ENCODE measurements at places on chromosomes 2 and 18.

- peak; percentile 88 for DNase-seq
These were observed 26.4 kb downstream of the EML4 start for GRCh38 chr2:42195559-42195958.

GRCh38 chr2:205511221-205511620, 171.1 kb upstream of the NRP2 start:
- DNase-seq, result no peak

DNA sequence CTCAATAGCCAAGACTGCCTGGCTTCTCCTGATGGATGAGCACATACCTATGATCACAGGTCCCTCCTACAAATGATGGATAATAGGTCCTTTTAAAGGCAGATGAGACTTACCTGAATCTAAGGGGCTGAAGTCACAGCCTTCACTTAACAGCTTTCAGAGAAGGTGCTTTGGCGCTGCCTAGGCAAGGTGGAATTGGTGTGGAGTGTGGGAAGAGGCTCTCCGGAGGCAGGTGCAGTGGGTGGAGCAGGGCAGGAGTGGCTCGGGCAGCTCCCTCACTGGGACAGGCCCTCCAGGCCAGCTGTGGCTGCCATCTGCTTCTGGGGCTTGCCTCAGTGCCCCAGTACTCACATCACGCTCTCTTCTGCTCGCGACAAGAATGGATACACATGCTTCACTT, 99.0 kb upstream of the TPO start:
- no peak for DNase-seq

DNA sequence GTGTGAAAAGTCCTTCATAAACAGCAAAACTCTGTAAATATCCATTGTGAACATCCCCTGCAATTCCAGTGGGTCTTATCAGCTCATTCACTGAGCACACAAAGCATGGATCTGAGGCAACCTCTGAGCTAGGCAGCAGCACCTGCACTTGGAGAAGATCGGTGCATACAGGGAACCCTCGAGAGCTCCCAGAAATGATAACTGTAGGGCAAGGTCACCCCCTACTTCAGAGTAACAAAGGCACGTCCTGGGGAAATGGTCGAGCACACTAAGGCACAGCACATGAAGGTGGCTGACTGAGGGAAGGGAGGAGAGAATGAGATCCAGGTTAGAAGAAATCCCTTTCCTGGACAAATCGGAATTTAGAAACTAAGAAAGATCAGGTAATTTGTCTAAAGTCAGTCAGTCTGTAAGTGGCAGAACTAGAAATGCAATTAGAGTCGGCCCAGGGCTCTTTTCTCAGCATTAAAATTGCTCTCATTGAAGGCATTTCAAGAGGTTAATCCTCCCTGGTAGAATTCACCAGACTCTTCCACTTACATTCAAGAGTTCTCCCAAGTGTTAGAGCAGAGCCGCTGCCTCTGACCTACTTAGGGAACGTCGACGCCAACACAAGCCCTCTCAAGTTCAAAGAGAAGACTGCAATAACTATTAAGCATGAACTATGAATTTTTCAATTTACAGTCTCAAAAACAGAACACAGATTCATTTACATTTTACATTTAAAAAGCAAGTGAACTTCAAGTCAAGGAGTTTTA, 45.9 kb downstream of the PXDN start:
- no peak for DNase-seq

GRCh38 chr18:58866773-58867150, 2.1 kb downstream of the ZNF532 start:
- DNase-seq, result no peak

DNA sequence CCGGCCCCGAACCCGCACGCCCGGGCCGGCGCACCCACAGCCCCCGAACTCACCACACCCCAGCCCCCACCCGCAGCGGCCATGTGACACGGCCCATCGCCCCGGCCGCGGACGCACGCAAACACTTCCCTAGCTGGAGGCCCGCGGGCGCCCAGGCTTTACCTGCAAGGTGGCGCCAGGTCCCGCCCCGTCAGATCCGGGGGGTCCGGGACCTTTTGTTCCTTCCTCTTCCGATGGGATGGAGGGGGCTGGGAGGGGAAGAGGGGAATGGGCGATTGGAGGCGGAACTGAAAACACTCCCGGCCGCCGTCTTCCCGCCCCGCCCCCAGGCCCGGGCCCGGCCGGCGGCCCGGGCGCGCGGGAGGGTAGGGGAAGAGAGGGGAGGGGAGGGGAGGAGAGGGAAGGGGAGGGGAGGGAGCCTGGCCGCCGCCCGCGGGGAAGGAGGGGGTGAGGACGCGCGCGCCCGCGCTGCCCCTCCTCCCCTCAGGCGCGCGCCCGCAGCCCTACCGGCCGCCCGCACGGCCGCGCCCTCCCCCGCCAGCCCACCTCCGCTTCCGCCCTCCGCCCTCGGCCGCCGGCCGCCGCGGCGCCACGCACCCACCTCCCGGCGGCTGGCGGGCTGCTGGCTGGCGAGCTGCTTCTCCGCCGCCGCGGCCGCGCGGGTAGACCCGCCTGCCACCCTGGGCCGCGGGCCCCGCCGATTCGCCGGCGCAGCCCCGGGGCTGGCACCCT, at the start of gene SMAD2:
TSS of gene SMAD2 (minus strand) at position 461 of the 732 bp plus-strand sequence. CDS start 33,903 bp downstream, outside the sequence.
- DNase-seq, result peak; percentile 69

- no peak for DNase-seq
These were observed 32.7 kb upstream of the SERTAD2 start for GRCh38 chr2:64686283-64686956.

DNA sequence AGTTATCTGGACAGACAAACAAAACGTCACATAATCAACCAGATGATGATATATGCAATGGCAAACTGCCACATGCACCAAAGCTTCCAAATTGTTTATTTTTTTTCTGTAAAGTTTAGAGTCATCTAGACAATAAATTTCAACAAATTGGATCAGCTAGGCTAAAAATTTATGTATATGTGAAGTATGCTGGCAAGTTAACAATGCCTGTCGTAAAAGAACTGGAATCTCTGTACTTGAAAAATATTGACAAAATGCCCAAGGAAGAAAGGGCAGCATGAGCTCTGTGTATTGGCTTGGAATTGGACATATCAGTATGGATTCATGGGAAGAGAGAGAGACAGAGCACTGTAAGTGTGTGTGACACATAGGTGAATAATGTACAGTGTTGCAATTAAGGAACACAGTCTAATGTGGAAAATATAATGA, 309.8 kb downstream of the ERBB4 start:
- no peak for DNase-seq

DNA sequence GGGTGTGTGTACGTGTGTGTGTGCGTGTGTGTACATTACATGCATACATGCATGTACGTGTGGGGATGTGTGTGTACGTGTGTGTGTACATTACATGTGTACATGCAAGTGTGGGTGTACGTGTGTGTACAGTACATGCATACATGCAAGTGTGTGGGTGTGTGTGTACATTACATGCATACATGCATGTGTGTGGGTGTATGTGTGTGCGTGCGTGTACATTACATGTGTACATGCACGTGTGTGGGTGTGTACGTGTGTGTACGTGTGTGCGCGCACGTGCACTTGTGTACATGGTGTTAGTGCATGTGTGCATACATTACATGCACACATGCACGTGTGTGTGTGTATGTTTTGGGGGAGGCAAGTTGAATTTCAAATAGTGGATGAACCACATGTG, 300.6 kb downstream of the CELF4 start:
- DNase-seq, result no peak

DNA sequence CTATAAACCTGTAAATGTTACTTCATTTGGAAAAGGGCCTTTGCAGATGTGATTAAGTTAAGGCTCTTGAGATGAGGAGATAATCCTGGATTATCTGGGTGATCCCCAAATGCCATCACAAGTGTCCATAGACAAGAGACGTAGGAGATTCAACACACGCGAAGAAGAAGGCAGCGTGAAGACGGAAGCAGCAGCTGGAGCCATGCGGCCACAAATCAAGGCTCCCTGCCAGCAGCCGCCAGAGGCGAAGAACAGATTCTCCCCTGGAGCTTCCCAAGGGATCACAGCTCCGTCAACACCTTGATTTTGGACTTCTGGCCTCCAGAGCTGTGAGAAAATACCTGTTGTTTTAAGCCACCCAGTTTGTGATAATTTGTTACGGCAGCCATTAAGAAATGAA, 11.0 kb upstream of the VAPA start:
- DNase-seq, result no peak

DNA sequence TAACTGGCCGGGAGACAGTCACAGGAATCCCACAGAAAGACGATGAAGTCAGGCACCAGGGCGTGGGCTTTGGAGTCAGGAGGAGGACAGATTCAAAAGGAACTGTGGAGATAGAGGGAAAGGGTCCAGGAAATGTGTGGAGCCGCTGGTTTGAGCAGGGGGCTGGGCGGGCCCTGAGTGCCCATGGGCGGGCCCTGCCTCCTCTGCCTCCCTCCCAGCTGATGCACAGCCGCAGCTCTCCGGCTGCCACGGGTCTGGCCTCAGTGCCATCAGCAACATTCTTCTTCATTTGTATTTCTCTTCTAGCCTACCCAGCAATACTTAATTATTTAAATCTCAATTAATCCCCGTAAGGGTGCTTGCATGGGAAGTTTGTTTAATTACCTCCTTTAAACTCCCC, 432.3 kb downstream of the NBAS start:
- no peak for DNase-seq

DNA sequence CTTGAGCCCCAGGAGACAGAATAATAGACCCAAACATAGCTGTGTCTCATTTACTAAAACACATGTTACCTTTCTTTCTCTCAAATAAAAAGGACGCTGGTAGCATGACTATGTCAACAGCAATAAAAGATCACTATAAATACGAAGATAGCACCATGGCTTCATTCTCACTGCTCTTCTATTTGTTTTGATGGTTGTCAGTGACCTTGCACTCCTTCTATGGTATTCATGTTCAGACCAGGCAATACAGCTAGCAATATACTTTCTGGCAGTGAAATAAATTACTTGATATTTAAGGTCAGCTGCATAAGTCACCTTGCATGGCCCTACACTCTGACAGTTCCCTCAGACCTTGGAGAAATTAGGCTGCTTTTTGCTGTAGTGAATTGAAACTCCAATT, 263.2 kb upstream of the CDH7 start:
- no peak for DNase-seq

- peak; percentile 79 for DNase-seq
These were observed 98.9 kb upstream of the LGALSL start for GRCh38 chr2:64354857-64355680.

GRCh38 chr2:1863386-1863785, 119.1 kb upstream of the PXDN start:
- no peak for DNase-seq

DNA sequence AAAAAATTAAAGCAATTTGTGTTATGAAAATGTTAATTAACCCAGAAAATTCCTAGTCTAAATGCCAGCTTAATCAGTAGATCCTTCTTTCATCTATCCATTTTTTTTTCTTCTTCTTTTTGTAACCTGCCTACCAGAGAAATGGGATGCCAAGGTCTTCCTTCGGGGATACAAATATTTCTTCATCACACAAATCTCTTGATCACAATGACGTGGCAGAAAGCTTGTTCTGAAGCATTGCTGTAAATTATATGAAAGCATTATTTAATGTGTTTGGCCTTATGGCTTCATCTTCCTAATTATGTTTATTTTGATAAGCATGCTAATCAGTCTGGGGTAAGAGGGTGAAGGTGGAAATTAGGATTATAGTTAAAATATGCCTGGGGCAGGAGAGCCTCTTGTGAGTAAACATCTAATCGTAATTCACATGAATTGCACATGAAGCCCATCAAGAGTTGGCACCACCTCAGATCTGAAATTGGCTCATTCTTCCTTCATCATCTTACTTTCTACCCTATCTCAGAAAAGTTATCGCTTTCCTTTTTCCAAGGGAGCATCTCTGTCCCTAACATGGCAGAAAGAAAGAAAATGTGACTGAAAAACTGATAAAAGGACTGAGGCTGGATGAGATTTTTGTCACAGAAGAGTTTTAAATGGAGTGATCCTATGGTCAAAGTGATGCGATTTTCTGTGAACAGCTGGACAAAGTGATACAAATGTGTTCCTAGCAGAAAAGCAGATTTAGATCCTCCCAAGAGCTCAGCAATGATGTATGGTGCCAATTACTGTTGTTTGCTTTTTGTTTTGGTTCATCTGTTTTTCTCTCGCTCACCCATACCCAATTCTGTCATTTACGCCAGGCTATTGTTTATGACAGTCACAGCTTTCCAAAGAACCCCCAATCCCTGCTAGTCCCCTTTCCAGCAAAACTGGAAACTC, 76.9 kb upstream of the PMAIP1 start:
- DNase-seq, result no peak

DNA sequence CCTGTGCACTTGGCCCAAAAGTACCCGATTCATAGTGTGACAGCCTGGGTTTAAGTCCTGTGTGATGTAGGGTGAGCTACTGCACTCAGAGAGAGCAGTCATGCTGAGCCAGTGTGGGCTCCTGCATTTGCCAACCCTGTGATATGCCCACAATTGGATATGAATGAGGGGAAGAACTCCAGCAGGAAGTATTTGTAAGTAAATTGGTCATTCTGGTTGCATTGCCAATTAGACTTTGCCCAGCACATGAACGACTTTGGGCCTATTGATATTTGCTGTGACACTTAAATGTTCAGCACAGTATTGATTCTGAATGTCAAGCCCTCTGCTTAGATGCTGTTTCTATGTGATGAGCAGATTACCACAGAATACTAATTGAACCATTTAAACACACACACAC, 570.9 kb downstream of the PIK3C3 start:
- no peak for DNase-seq

DNA sequence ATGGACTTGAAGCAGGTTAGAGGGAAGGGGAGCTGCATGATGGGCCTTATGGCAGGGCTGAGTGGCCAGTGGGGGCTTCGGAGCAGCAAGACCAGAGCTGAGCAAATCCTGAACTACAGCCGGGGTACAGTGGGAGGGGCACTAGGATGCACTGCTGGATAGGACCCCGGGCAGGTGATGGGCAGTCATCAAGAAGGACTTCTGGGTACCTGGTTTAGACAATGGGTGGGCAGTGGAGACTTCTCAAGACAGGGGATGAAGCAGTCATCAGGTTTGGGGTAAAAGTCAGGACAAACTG, 507.4 kb upstream of the MYT1L start:
- DNase-seq, result no peak

DNA sequence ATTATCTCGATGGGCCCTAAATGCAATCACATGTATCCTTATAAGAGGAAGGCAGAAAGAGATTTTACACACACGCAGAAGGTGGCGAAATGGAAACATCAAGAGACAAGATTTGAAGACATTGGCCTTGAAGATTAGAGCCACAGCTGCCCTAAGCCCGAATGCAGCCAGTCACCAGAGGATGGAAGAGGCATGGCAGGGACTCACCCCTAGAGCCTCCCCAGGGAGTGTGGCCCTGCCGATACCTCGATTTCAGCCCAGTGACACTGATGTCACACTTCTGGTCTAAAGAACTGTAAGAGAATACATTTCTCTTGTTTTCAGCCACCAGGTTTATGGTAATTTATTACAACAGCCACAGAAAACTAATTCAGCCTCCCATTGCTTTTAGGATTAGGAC, 17.4 kb downstream of the TTC39C start:
- no peak for DNase-seq

GRCh38 chr2:97707362-97708047, 5.9 kb upstream of the ZAP70 start:
- DNase-seq, result no peak

DNA sequence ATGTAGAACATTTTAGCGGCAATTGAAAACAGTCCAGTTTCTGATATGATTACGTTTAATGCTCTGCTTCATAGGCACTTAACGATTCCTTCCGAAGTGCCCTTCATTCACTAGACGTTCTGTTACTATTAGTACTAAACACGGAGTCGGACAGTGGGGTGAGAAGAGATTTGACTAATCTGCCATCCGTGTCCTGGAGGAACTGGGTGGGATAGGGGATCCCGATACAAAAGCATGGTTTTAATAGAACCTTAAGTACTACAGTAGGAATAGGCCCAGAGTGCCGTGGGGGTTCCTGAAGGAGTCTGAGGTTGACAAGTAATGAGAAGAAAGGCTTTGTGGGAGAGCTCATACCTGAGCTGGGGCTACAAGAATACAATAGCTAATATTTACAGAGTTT, 631 bp downstream of the MORN2 start:
- DNase-seq, result peak; percentile 11
